ENCODE measurements at places on chromosomes 3 and 15.
A peak's percentile ranks its signal among the peaks of the same experiment; 100 is the strongest.

- peak; percentile 54 for DNase-seq
Measured at GRCh38 chr3:59559721-59560435, 510.1 kb upstream of the CFAP20DC start.

- DNase-seq: no peak
Measured at GRCh38 chr3:157067114-157067513, 92.8 kb downstream of the CCNL1 start.

DNA sequence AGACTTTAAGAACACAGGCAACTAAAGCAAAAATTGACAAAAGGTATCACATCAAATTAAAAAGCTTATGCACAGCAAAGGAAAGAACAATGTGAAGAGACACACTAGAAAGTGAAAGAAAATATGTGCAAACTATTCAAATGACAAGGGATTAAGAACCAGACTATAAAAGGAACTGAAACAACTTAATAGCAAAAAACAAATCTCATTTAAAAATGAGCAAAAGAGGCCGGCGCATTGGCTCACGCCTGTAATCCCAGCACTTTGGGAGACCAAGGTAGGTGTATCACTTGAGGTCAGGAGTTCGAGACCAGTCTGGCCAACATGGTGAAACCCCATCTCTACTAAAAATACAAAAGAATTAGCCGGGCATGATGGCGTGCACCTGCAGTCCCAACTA lies 14.4 kb downstream of the NGLY1 start:
- no peak for DNase-seq

DNA sequence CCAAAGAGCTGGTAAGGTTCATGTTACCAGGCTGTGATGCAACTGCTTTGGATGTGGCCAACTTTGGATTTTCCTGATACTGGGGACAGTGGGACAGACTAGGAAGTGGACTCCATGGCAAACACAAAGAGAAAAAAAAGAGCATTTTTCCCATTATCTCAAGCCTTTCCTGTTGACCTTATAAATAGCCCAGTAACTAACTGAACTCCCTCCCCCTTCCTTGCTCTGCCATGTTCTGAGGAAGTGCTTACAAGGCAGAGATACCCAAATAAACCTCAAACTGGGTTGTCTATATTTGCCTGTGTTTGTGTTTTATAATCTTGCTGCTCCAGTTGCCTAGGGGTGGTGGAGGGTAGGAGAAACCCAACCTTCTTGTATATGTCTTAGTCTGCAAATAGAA lies 27.3 kb upstream of the SLC9A9 start:
- DNase-seq: no peak

DNA sequence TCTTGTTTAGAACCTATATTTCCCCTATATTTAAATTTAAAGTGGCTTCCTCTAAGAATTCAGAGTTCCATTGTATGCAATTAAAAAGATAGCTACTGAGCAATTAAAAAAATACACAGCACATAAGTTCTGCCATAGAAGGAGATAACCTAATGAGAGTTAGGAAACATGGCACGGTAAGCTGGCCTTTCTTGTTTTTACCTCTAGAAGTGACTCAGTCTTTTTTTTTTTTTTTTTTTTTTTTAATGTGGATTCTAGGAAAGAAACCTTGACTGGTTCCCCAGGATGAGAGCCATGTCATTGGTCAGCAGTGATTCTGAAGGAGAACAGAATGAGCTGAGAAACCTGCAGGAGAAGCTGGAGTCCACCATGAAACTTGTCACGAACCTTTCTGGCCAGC lies 142.7 kb upstream of the BHLHE40 start:
- DNase-seq: no peak

All from NCI-H446 treated with DMSO at 0.1 percent for 48 hours (cell line).